Stimulated activated CD8-positive, alpha-beta memory T cell treated with anti-CD3 and anti-CD28 coated beads, Interleukin-15, amount 100 ng/mL, for 48 hours (primary cell): ENCODE measurements at places on chromosomes 11 and 22.

DNA sequence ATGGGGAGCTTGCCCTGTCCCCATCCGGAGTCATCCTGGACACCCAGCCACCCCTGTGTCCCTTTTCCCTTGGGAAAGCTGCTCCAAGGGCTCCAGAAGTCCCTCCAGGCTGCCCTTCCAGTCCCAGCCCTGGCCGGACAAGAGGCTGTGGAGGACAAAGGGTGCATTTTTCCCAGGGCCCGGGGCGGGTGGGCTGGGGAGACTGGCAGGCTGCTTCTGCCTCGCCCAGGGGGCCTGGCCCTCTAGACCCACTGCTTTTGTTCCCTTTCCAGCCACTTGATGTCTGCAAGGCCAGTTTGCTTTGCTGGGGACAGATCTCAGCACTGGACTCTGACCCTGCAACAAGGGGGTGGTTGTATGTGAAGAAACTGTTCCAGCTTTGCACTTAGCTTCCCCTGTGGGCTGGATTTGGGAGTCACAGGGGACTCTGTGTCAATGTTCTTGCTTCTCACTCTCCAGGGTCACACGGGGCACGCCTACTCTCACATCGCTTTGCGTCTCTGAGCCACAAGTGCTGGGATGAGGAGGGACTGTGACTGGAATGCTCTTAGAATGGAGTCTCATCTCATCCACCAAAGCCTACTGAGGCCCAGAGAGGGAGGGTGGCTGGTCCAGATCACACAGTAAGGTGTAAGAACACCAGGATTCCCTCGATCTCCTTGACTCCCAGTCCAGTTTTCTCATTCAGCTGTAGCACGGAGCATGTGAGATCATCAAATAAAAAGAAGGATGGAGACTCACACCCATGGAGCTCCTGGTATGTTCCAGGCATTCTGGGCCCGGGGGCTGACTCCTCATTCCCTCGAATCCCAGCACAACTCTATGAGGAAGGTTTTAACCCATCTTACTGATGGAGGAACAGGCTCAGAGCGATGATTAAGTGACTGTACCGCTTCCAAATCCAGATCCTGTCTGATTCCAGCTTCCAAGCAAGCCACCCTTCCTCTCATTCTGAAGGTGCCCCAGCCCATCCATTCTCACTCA lies 59.9 kb downstream of the FBXO7 start:
- no peak for DNase-seq

GRCh38 chr11:12717851-12718291 lies 43.6 kb downstream of the TEAD1 start:
- peak; percentile 15 for DNase-seq

- DNase-seq: no peak
Observed at GRCh38 chr11:37657645-37658044, 1059.6 kb upstream of the RAG2 start.

DNA sequence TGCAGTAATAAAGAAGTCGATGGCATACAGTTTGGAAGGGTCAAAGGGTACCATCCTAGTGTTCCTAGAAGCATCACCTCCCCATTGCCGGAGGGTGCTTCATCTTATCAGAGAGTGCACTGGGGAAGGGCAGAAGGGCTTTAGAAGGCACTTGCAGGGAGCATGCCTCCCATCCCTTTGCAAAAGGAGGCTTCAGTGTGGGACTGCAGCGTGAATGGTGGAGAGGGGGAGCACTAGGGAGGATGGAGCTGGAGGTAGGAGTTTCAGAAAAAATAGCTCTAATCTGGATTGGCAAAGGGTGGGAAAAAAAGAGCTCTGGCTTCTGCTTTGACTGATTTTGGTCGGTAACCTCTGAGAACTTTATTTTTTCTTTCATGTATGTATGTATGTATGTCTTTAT lies 5.0 kb downstream of the NTM start:
- no peak for DNase-seq

GRCh38 chr11:5737091-5737490 lies 843 bp downstream of the OR56B1 start:
- DNase-seq: no peak

GRCh38 chr11:79547256-79547655 lies 106.4 kb upstream of the TENM4 start:
- no peak for DNase-seq

DNA sequence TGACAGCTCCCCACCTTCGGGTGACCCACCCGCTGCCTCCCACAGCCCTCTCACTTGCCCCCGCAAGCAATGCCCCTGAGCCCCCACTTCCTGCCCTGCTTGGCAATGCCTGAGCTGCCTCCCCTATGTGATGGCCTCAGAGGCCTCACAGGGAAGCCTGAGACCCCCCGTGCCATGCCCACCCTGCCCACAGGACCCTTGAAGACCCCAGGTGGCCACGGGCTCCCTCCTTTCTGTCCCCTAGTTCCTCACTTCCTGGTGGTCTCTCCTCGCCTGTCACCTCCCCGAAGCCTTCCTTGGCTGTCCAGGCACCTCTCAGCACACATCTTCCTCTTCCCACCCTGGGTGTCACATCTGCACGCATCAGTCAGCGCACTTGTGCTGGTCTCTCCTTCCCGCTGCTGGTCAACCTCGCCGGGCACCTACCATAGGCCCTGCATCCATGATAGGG lies 90.5 kb downstream of the BRD1 start:
- no peak for DNase-seq

- DNase-seq: no peak
Observed at GRCh38 chr11:11826260-11826659, 15.5 kb upstream of the USP47 start.

DNA sequence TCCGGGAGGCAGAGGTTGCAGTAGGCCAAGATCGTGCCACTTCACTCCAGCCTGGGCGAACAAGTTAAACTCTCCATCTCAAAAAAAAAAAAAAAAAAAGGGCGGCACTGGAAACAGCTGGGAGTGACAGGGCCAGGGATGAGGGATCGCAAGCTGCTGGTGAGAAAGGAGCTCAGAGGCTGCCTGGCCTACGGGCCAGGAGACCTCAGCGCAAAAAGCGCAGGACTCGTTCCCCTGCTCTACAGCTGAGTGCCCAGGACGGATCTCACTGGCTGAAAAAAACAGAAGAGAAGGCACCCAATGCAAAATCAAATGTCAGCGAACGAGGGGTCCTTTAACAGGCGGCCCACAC lies 650 bp upstream of the NUP50 start:
- DNase-seq: no peak

DNA sequence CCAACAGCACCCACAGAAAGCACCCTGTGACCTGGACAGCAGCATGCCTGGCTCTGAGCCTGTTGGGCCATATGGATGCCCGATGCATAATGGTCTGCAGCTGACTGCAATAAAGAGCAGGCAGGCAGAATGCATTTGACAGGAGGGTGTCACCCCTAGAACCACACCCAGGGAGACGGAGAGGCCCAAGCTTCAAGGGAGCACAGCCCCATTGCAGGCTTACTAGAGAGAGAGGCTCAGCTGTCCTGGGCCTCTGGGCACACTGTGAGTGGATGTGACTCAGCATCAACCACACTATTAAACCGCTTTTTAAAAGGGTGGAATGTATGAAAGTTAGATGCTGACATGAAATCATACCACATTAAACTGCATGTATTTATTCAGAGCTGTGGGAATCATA lies 365.3 kb downstream of the CTTN start:
- no peak for DNase-seq

DNA sequence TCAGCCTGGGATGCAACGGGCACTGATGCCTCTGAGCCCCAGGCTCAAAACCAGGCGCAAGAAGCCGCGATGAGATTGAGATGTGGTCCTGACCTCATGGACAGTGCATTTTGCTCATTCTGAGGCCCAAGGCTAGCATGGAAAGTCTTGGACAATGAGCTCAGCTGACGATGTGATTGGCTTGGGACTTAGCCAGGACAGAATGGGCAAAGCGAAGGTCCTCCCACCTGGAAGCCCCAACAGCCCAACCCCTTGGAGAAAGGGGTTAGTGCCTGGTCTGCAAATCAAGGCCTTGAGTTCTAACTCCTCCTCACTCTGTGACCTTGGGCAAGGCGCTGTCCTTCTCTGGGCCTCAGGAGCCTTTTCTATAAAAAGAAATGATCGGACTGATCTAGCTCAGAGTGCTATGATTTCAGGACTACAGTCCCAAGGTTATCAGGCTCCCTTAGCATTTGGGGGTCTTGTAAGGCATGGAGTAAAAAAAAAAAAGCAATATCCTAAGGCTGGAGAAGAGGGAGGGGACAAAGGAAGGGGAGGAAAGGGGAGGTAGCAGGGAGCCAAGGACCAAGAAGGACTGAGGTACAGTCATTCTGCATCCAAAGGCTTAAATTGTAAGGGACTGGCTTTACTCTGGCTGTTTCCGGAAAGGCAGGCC lies 2.7 kb downstream of the SLC43A3 start:
- DNase-seq: no peak

GRCh38 chr11:133955945-133956421 lies 785 bp downstream of the IGSF9B start:
- DNase-seq: no peak

DNA sequence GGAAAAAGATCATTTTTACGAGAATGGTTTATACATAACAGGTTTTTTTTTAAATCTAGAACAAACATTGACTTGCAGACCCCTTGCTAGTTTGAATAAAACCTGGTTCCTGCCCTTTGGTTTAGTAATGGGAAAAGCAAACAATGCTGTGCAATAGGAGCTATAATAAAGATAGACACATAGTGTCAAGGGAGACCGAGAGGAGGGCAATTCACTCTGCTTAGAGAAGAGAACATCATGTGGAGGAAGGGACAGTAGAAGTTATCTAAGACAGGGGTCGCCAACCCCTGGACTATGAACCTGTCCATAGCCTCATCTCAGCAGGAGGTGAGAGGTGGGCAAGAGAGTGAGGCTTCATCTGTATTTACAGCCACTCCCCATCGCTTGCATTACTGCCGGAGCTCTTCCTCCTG lies 7.0 kb upstream of the RDX start:
- no peak for DNase-seq

DNA sequence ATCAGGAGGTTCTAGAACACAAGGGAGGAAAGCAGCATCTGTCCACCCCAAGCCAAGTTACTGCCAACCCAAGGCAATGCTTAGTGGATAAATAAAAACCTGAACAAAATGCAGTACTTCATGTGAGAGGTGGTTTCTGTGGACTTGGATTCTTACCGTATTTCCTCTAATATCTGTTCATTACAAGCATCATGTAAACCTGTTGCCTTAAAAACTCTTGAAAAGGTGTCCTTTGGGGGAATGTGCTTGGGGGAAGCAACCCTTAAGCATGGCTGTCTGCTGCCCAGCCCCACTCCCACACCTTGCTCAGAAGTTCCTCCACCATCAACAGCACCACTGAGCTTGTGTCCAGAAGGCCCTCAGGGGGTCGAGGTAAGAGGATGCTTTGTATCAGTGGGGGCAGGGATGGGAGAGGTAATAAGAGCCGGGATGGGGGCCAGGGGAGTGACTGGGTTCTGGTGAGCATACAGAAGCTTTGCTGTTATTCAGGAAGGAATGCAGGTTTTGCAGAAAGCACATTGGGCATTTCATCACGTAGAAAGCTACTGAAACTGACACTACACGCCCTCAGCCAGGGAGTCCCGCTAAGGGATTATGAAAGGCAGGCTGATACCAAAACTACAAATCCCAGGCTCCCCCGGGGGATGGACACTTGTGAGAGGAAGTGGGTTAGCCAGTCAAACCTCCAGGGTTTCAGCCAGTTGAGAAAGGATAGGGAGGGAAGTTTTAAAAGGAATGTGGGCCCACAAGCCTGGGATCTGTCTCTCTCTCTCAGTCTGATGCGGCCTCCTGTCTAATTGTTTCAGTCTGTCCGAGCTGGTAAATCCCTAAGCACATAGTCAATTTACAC lies 52.0 kb downstream of the KCNJ1 start:
- DNase-seq: no peak

- DNase-seq: no peak
Observed at GRCh38 chr11:94590352-94591041, 23.3 kb downstream of the PIWIL4 start.

DNA sequence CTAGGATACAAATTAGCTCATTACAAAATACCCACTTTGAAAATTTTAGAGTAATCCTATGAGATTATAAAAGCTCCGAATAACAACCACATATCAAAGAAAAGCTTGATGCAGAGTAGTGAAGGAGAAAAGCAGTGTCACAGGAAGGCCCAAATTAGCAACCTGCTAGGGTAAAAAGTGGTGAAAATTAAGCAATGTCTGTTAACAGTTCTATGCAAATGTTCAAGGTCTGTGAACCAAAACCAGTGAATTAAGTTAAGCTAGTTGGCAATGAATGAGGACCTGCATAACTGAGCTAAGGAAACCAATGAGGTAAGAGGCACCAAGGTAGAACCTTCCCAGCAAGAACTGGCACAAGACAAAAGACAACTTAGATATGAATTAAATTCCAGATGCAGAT lies 29.6 kb downstream of the PRDM10 start:
- no peak for DNase-seq

- DNase-seq: peak; percentile 58
Observed at GRCh38 chr22:45435544-45436139, 22.1 kb downstream of the RIBC2 start.

GRCh38 chr11:75087319-75088305 lies 9.1 kb downstream of the OR2AT4 start:
- no peak for DNase-seq

DNA sequence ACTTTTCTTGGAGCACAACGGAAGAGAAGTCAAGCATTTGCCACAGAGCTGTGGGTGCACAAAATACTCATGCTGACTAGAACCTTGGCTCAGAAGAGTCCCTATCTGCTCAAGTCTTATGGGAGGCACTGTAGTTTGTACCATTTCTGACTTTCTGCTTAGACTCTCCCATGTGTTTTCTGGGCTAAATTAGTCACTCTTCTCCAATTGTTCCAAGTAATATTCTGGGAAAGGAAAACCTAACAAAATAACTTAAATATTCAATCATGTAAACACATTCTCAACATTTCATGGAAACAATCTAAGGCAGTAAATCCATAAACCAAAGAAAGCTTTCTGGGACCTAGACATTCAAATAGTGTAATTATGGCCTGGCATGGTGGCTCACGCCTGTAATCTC lies 220.7 kb downstream of the SWAP70 start:
- no peak for DNase-seq

DNA sequence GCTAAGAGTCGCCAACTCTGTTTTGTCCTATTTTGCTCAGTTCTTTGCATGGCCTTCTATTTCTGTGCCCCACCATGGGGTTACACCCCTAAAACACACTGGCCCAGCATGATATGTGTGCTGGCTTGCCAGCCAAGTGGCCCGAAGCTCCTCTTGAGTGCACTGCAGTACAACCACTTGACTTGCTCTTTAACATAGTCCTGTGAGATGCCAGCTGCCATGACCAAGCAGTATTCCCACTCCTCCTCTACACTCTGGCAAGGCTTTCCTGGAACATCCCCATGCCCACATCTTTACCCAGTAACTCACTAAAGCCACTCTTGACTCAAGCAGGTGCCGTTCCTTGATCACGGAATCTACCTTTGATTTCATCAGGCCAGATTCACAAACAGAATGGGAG lies 102.9 kb upstream of the GAL start:
- no peak for DNase-seq

DNA sequence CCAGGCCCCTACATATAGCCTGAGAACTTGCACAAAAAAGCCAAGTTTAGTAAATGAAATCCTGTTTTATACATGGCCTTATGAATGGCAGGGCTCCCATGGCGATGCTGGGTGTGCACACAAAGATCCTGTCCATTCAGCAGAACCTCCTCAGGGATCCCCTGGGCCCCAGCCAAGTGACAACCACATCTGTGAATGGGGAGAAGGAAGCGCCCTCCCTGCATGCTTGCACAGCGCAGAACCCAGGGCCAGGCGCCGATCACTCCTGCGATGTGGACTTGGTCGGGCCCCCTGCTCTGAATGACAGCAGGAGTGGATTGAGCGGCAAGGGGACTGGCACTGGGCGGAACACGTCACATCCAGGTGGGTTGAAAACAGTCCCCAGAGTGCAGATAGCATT lies 4.5 kb upstream of the CDC42EP2 start:
- no peak for DNase-seq
